Fibroblast of skin of scalp (primary cell): ENCODE measurements at places on chromosomes 5 and 9.

DNA sequence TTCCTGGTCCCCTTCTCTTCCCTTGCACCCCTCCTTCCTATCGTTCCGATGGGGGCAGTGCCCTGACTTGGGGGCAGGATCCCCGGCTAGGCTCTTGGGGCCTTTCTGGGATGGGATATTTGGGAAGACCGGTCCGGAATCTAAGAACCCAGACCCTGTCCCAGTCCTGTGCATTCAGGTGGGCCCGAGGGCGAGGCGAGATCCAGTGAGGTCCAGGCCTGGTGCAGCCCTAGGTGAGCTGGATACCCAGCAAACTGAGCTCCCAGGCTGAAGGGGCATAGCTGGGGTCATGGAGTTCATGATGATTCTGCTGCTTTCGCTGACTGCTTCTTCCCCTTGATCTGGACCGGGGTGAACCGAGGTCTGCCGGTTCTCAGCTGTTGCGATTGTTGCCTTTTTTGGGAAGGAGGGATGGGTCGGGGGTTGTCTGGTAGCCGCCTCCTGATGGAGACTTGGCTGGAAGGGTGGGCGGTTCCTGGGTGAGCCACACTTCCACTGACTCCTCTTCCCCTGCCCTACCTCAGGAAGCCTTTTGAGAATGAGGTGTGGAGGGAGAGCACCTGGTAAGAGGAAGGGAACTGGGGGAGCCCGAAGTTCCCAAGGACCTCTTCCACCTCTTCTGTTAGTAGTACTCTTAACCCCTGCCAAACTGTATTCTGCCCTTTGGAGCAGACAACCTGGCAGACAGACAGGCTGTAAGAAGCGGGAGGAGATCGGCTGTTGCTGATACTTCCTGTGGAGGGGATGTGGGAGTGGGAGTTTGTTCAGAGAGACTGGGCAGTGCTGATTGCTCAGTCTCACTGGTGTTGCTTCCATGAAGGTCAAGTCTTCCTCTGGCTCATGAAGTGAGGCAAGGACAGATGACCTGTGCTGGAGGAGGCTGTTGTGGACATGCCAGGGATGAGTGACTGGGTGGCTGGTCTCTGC, 1.0 kb downstream of the LRRC8A start:
- peak; percentile 57 for DNase-seq

GRCh38 chr9:73199886-73200285, 48.2 kb downstream of the ANXA1 start:
- DNase-seq, result no peak

- DNase-seq, result no peak
These were observed 433.2 kb upstream of the SMARCA2 start for GRCh38 chr9:1581926-1582325.

DNA sequence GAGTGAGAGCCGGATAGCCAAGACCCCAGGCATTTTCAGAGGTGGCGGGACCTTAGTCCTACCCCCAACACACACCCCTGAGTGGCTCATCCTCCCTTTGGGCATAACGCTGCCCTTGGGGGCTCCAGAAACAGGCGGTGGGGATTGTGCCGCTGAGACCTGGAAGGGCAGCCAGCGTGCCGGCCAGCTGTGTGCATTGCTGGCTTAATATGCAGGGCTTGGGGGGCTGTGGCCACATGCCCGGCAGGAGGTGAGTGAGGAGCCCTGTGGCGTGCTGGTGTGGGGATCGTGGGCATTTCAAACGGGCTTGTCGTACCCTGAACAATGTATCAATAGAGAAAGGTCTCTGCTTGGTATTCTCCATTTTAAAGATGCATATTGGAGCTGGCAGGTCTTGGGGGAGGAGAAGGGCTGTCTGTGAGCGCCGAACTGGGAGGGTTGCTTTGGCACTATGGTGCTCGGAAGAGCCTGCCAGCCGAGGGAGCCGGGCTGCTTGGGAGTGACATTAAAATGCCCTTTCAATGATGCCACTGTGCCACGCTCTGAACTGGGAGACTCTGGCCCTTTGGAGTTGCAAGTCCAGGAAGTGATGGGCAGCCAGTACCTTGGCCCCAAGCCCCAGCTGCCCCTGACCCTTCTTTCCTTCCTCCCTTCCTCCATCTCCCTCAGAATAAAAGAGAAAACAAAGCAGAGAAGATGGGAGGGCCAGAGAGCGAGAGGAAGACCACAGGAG, 11.2 kb upstream of the OLFM1 start:
- no peak for DNase-seq

DNA sequence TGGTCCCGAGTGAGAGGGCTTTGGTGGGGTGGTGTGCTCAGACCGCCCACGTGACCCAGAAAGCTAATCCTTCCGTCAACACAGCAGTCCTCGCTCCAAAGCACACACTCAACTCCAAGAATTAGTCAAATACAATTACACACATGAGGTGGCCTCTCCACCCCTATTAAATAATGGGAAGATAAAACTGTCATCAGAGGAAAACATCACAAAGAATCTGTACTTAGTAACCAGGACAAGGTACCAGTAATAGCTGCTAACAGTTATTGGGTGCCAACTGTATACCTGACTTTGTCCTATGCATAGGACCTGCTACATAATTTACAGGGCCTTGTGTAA, 222.8 kb downstream of the HSPA4 start:
- no peak for DNase-seq

- DNase-seq, result no peak
These were observed 368.0 kb upstream of the GRIN3A start for GRCh38 chr9:102106439-102106838.

- no peak for DNase-seq
These were observed 22.5 kb downstream of the FXN start for GRCh38 chr9:69058101-69058500.

- DNase-seq, result no peak
These were observed 330.3 kb downstream of the ARL15 start for GRCh38 chr5:53980061-53980460.

- peak; percentile 11 for DNase-seq
These were observed 76.9 kb downstream of the CDH6 start for GRCh38 chr5:31270396-31270795.

DNA sequence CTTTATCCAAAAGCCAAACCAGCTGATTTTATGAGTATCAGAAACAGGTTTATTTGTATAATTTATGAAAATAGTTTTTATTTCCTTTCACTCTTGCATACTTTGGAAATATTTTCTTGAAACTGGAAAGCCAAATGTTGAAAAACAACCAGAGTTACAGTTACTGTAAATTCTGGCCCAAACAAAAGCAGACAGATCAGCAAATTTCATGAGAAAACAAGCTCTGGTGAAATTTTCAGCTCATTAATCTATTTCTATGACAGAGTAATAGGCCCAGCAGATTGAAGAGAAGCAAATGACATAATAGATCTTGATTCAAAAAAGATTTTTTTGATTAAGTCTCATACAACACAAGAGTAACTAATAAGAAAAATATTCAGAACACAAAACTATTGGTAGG, 182.7 kb downstream of the ENC1 start:
- no peak for DNase-seq

DNA sequence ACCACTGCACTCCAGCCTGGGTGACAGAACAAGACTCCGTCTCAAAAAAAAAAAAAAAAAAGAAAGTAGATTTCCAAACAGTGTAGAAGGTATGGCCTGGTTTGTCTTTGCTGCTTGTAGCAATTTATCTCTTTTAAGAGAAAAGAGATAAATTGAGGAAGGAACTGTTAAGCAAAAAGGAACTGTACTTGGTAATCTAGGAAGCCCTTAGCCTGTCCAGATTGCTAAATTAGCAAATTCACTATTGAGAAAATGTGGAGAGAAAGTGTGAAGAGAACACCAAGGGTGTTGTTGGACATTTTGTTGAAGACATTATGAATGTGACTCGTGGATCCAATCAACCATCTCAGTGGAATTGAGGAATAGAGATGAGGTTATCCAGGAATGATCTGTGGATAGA, 13.0 kb upstream of the SUSD3 start:
- DNase-seq, result no peak
